CD8-positive, alpha-beta T cell (primary cell): ENCODE measurements at places on chromosomes 3 and 15.

GRCh38 chr3:184360929-184361531, 375 bp downstream of the CLCN2 start:
- DNase-seq: no peak

DNA sequence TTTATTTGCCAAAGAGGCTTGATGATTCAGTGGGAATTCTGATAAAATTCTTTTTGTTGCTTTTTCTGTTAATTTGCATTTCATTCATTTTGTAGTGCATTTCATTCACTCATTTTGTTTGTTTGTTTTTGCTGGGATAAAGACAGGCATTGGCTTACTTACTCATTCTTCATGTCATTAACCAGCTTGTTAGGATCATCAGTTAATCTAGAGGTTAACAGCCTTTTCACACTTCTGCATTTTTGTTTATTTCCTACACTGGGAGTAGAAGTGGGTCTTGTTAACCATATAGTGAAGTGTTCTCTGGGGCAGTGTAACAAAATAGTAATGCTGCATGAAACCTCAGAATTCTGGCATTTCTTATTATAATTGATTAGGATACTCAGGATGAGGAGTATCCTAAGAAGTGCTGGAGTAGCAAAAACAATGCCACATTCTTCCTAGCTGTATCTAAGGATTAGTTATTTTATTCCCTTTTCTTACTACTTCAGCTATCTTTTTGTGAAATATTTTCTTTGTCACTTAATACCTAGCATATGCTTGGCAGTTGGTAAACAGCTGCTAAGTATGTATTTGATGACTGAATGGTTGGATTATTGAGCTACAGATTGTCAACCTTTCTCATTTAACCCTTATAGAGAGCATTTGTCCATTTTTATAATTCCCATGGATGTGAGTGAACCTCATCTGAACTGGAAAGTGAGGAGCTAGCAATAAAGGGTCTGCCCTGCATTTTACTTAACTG, 135.7 kb upstream of the LRRFIP2 start:
- no peak for DNase-seq

- DNase-seq: no peak
Observed at GRCh38 chr3:78742491-78742890, 1025.3 kb downstream of the ROBO1 start.

- DNase-seq: no peak
Observed at GRCh38 chr3:128266453-128266852, 113.2 kb downstream of the EEFSEC start.

- no peak for DNase-seq
Observed at GRCh38 chr3:143263852-143264513, 144.4 kb downstream of the CHST2 start.

DNA sequence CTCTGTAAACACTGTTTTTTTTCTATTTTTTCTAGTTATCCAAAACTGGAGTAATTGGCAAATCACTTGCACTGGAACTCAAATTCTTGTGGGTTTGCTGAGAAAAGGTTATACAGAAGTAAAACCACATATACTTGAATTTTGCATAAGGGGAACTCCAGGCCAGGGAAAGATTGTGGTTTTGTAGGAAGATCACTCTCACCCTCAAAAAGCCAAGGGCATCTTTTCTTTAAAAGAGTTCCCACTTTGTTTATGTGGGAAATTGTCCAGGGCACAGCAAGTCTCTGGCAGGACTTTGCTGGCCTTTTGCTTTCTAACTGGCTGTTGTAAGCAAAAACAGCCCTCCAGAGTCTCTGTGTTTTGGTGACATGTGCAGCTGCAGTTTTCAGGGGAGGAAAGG, 340.3 kb upstream of the RBMS3 start:
- DNase-seq: no peak

DNA sequence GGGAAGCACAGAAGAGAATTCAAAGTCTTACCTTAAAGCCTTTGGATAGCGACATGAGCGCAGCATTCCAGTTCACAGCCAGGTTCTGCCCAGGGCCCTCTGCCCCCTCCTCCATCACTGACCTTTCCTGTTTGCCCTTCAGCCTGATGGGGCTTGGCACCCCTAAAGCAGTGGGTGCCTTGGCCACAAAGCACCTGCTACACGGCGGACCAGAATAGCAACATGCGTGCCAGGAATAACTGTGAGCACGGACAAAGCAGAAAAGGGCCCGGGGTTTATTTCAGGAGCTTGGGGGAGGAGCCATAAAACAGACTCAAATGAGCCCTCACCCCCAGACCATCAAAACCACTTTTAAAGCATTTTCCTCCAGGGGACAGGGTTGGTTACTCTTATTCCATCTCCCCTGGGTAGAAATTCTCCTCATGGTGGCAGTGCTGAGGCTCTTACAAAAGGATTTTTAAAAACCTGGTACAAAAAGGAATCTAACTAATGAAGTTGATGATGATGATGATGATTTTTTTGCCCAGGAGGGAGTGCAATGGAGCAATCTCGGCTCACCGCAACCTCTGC, 135.4 kb downstream of the KLF13 start:
- no peak for DNase-seq

DNA sequence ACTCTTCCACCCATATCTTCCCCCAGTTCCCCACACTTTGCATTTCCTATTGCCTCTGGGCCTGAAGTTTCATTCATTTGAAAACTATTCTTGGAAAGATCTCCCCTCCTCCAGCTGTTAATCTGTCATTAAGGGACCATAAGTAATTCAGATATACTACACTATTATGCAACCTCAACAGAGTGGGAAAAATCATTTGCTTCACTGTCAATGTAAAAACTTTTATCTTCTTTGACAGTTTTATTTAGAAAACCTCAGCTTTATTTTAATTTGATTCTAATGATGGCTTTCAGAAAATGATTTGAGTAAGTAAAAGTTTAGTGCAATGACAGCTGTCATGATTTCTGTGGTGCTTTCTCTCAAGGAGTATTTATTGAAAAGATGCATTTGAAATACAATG, 435.3 kb upstream of the KCNMB2 start:
- DNase-seq: no peak

GRCh38 chr3:62293051-62293780, 80.1 kb downstream of the FEZF2 start:
- DNase-seq: no peak

GRCh38 chr3:122671553-122671952, 9.1 kb upstream of the PARP14 start:
- DNase-seq: no peak

GRCh38 chr3:57026944-57027343, 33.5 kb upstream of the SPATA12 start:
- no peak for DNase-seq

- DNase-seq: no peak
Observed at GRCh38 chr3:124888482-124889441, 1.6 kb upstream of the ITGB5 start.

DNA sequence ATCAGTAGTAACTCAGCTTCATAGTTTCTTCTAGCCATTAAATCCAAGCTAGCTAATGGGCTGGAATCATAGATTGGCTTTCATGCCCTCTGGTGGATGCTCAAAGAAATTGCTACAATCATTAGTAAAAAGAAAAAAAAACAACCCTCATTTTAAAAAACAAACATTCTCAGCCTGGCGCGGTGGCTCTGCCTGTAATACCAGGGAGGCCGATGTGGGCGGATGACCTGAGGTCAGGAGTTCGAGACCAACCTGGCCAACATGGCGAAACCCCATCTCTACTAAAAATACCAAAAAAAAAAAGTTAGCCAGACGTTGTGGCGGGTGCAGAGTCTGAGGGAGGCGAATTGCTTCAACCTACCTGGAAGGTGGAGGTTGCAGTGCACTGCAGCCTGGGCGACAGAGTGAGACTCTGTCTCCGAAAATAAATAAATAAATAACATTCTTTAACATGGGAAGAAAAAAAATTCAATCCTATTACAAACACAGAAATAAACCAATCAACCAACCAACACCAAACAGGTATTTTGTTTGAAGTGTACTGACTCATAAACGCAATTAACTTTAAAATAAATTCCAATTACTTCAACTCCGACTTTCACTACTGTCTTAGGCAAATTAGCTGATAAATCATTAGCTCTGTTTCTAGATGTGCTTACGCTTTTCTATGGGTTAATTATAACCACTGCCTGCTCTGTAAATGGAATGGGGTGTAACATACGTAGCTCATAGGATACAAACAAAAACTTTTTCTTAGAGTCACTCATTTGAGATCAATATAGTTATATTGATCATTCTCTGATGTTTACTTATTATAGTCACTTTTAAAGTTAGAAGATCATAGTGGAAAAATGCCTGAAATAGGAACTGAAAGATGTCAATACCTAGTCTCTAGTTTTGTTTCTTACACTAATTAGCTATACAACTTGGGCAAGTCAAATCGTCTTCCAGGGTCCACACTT, 24.9 kb downstream of the TMEM207 start:
- no peak for DNase-seq

GRCh38 chr15:36894075-36894474, 206.3 kb downstream of the MEIS2 start:
- no peak for DNase-seq

GRCh38 chr15:70060993-70061305, 36.8 kb downstream of the TLE3 start:
- DNase-seq: no peak

DNA sequence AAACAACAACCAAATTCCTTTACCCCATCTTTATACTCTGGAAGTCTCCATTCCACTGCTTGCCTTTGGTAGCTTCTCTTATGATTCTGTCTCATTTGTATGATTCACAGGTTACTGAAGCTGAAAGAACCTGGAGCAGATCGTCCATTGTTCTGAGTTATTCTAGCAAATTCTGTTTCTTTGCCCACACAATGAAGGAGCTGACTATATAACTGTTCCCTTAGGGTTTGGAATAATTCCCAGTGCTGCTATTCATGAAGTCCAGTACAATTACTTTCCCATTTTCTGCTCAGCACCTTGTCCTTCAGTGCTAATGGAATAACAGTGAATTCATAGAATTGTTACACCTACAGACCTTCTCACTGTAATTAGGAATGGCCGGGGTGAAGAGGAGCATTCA, 167.8 kb downstream of the CHST2 start:
- DNase-seq: no peak

- DNase-seq: no peak
Observed at GRCh38 chr15:74573987-74574386, 33.0 kb downstream of the ARID3B start.

- no peak for DNase-seq
Observed at GRCh38 chr3:74127256-74127655, 487.2 kb downstream of the CNTN3 start.

DNA sequence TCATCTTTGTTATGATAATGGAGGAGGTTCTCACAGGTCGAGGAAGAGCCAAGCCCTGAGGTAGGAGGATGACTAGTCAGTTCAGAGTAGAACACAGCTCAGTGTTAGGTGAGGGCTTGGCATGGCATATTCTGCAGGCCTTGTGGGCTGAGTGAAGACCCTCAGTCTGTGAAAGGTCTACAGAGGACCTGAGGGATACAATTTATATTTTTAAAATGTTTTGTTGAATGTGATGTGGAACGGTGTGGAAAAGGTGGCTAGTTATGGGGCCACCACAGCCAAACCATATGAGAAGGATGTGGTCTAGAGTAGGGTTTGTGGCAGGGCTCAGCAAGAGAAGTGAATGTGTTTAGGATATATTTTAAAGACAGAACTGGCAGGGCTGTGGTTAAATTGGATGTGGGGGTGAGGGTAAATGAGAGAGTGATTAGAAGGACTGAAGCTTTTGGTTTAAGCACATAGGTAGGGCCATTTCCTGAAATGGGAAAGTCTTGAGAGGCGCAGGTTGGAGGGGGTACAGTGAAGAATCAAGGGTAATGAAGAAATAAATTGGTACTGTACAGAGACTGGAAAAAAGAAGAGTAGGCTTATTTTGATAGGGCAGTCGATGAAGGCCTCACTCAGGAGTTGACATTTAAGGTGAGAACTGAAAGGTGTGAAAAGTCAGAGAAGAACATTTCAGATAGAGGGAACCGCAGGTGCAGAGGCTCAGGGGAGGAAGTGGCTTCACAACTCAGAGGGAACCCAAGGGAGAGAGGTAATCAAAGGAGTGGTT, 60.5 kb downstream of the SPTSSB start:
- DNase-seq: peak; percentile 42

DNA sequence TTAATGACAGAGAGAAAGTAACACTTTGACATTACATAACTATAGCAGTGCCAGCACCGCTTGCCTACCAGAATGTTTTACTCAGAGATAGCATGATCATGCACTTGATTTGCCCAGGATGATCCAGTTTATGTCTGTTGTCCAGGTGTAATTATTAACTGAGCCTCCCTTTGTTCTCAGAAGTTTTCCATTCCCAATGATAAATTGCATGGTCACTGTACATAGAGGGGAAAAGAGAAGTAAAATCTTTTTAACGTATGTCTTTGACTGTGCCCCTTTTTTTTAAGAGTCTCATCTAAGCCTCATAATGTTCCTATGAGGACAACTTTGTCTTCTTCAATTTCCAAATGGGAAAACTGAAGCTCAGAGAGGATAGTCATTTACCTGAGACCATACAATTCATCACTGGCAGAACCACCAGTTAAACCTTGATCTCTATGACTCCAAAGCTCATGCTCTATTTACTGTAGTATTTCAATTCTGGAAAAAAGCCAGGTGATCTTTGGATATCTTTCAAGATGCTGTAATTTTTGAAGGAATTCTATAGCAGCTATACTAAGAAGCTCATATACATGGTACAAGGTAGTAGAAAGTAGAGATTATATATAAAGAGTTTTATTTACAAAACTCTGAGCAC, 25.1 kb downstream of the C3orf85 start:
- no peak for DNase-seq

- no peak for DNase-seq
Observed at GRCh38 chr3:139222100-139222657, 121.6 kb upstream of the MRPS22 start.

- no peak for DNase-seq
Observed at GRCh38 chr3:101195951-101196713, 124.2 kb downstream of the IMPG2 start.

DNA sequence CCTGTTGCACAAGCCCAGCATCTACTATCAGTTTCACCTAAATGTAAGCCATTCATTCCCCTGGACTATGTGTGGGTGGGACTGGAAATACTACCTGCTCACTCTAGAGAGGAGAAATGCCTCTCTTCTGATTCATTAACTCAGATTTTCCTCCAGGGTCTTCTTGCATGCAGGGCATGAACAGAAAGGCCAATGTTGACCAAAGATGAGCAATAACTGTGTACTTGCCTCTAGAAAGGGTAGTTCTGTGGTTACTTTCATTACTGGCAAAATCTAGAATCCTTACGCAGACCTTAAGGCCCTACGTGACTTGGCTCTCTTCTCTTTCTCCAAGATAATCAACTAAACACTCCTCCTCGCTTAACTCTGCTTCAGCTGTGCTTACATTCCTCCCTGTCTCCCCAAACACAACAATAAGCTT, 81.4 kb upstream of the PSMD6 start:
- DNase-seq: no peak

DNA sequence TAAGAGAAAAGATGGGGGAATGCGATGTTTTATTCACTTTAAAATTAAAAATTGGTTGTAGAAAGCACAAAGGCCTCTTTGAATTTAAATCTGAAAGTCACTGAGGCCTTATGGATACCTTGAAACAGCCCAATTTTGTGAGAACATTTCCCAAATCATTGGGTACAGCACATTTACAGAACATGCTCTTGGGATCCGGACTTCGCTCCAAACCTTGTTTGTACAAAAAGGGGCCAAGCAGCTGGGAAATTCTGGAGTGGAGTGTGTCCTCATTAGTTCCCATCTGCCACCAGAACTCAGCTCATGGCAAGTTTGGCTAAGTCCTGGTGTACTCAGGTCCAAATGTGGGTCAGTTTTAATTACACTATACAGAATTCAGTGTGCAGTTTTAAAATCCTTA, 254.2 kb downstream of the ZBTB20 start:
- DNase-seq: no peak
